ENCODE measurements at places on chromosomes 4 and X. TPM values are rescaled to one million over a fixed set of nuclear protein-coding genes. Genes with fewer than 3 reads are reported as not detected.

- DNase-seq: no peak
- no peak overlapping the region for H3K27ac ChIP-seq
- no peaks in the 10 kb centered on the region for H3K27me3 ChIP-seq
- H3K36me3 ChIP-seq: no peaks in the 10 kb centered on the region
- no peaks in the 10 kb centered on the region for H3K4me1 ChIP-seq
Observed at GRCh38 chrX:132483488-132483887, 5.3 kb downstream of the MBNL3 start.

- no peak overlapping the region for H3K4me3 ChIP-seq
- no peaks in the 10 kb centered on the region for H3K4me1 ChIP-seq
- DNase-seq: no peak
- H3K36me3 ChIP-seq: no peaks in the 10 kb centered on the region
- no peaks in the 10 kb centered on the region for H3K27me3 ChIP-seq
- H3K27ac ChIP-seq: no peak overlapping the region
Observed at GRCh38 chr4:173801876-173802661, 272.0 kb upstream of the HAND2 start.

DNA sequence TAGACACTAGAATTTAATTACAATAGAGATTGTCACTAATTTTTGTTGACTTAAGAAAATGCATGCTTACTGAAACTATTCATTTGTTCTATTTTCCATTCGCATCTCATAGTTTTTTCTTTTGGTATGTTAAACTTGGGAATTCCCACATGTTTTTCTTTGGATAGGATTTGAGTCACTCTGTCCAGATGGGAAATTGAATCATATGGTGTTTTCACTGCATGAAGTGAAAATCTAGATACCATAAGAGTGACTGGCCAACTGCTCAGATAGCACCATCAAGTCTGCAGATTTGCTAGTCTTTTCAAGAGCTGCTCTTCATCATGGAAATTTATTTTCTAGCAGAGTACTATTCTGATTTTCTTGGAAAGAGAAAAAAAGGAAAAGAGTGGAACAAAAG, 172.6 kb downstream of the FAM47B start:
- no peaks in the 10 kb centered on the region for H3K27me3 ChIP-seq
- H3K4me3 ChIP-seq: no peak overlapping the region
- H3K27ac ChIP-seq: no peak overlapping the region
- DNase-seq: no peak

GRCh38 chr4:166700592-166700991, 533.7 kb downstream of the SPOCK3 start:
- H3K36me3 ChIP-seq: no peaks in the 10 kb centered on the region
- H3K27ac ChIP-seq: no peak overlapping the region
- no peaks in the 10 kb centered on the region for H3K4me1 ChIP-seq

DNA sequence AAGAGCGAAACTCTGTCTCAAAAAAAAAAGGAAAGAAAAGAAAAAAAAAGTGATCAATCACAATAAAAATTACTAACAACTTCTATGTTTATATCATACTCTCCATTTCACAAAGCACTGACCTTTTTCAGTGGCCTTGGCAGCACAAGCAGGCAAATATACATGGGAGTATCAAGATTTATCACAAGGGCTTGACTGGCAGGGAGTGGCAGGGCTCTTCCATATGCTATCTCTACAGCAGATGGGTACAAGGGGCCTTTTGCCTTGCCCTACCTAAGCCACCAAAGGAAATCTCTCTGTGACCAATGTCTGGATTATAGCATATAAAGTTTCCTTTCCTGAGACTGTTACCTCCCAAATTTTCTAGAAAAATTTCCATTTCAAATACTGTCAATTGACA, 24.4 kb downstream of the TSPAN5 start:
- DNase-seq: no peak
- no peaks in the 10 kb centered on the region for H3K4me1 ChIP-seq
- no peaks in the 10 kb centered on the region for H3K27me3 ChIP-seq
- no peak overlapping the region for H3K27ac ChIP-seq
- no peaks in the 10 kb centered on the region for H3K36me3 ChIP-seq
- no peak overlapping the region for H3K4me3 ChIP-seq

GRCh38 chr4:37799941-37800554, 26.4 kb upstream of the PGM2 start:
- H3K27me3 ChIP-seq: no peaks in the 10 kb centered on the region

- peaks cover 39% of the 10 kb centered on the region for H3K4me1 ChIP-seq
- no peak overlapping the region for H3K27ac ChIP-seq
- no peak for DNase-seq
- H3K27me3 ChIP-seq: no peaks in the 10 kb centered on the region
- no peak overlapping the region for H3K4me3 ChIP-seq
Observed at GRCh38 chr4:75722417-75722816, 2.0 kb upstream of the USO1 start.

DNA sequence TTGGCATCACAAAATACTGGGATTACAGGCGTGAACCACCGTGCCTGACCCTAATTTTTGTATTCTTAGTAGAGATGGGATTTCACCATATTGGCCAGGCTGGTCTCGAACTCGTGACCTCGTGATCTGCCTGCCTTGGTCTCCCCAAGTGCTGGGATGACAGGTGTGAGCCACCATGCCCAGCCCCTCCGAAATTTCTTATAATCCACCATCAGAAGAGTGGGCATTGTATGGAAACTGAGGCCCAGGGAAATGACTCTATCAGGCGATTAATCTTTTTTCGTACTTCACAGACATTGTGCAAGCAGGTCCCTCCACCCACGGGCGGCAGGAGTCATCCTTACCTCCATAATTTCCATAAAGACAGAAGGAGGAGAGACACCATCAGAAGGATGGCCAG, 16.0 kb downstream of the CRLF2 start:
- H3K27ac ChIP-seq: no peak overlapping the region
- H3K4me1 ChIP-seq: no peaks in the 10 kb centered on the region
- no peak for DNase-seq

- no peak overlapping the region for H3K27ac ChIP-seq
- DNase-seq: no peak
- no peak overlapping the region for H3K4me3 ChIP-seq
- H3K4me1 ChIP-seq: no peaks in the 10 kb centered on the region
Observed at GRCh38 chr4:78484574-78484973, 67.0 kb upstream of the ANXA3 start.

GRCh38 chr4:102847687-102848086, 20.3 kb upstream of the UBE2D3 start:
- DNase-seq: no peak
- H3K27me3 ChIP-seq: no peaks in the 10 kb centered on the region
- no peaks in the 10 kb centered on the region for H3K4me1 ChIP-seq
- H3K36me3 ChIP-seq: no peaks in the 10 kb centered on the region

DNA sequence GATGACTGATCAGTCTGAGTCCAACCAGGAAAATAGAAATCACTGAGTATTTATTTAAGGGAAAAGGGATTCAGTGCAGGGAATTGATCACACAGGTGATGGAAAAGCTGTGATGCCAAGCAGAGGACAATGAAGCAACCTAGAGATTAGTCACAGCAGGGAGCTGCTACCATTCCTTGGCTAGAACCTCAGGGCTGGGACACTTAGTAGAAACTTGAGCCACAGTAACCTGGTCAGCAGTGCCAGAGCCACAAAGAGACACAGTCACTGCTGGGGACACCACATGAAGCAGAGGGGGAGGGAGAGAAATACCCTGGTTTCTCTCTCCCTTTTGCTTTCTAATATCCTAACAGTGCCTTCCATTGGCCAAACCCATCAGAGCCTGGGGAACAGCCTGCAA, 38.7 kb downstream of the RTL9 start:
- H3K27ac ChIP-seq: no peak overlapping the region
- H3K4me1 ChIP-seq: no peaks in the 10 kb centered on the region
- H3K4me3 ChIP-seq: no peak overlapping the region

DNA sequence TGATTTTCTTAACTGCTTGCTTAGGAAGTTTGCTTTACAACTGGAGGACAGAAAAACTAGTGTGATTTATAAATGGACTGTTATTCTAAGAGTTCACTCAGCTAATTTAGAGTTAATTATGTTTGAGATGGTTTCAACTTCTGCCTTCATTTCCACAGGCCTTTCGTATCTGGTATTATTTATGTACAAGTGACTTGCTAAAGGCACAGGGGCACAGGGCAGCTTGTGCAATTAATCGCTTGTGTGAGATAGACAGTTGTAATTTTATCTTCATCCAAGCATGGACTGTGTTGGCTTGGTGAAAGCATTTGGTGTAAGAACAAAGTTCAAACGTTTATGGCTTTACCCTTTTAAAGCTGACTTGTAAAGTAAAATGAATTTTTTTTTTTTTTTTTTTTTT, 38.3 kb downstream of the GPAT3 start:
- no peaks in the 10 kb centered on the region for H3K27me3 ChIP-seq
- peaks cover 18% of the 10 kb centered on the region for H3K4me1 ChIP-seq
- H3K4me3 ChIP-seq: no peak overlapping the region
- DNase-seq: no peak

DNA sequence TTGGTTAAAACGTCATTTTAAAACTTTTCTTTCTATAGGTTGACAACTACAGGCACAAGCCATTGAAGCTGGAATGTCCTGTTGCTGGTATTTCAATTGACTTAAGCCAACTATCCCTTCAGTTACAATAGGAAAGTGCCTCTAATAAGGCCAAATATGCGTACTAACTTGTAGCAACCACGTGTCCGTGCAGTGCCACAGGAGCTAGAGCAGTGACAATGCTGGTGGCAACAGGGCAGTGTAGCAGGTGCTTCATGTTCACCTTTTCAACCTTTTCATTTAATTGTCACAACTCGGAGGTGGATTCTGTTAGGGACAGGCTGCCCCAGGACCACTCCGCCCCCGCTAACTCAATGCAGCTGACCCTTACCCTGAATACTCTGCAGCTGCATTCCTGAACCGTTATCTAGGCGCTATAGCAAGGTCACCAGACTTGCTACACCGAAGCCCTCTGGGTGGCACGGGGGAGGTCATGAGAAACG, 37.7 kb downstream of the ERVMER34-1 start:
- peaks cover 7% of the 10 kb centered on the region for H3K4me1 ChIP-seq
- H3K36me3 ChIP-seq: no peaks in the 10 kb centered on the region
- peak overlapping the region; percentile 93 for H3K27ac ChIP-seq
- H3K27me3 ChIP-seq: no peaks in the 10 kb centered on the region

GRCh38 chr4:188195389-188195985, 56.2 kb downstream of the TRIML1 start:
- DNase-seq: no peak
- no peaks in the 10 kb centered on the region for H3K36me3 ChIP-seq
- H3K4me1 ChIP-seq: no peaks in the 10 kb centered on the region
- H3K4me3 ChIP-seq: no peak overlapping the region
- H3K27ac ChIP-seq: no peak overlapping the region

DNA sequence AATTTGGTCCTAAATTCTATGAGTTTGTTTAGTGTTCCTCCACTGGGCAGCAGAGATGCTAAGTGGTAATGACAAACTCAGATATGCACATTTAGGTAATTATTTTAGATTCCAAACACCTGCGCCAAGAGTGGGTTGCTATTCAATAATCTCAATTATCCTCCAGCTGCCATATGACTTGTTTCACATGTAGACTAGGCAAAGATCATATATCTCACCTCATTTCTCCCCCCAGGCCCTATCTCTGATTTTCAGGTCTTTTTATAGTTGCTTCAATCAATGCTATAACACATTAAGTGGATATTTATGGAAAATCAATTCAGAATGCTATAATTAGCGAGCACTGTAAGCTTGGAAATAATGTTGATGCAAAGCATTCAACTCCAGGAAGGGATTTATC, 217.6 kb downstream of the KCTD8 start:
- no peak for DNase-seq
- H3K27ac ChIP-seq: no peak overlapping the region
- H3K27me3 ChIP-seq: no peaks in the 10 kb centered on the region
- H3K36me3 ChIP-seq: no peaks in the 10 kb centered on the region

- peaks cover 3% of the 10 kb centered on the region for H3K4me1 ChIP-seq
- peaks cover 90% of the 10 kb centered on the region for H3K27me3 ChIP-seq
- peak overlapping the region; percentile 58 for H3K4me3 ChIP-seq
- H3K27ac ChIP-seq: no peak overlapping the region
Observed at GRCh38 chr4:78059524-78059889, 2.4 kb downstream of the FRAS1 start.

DNA sequence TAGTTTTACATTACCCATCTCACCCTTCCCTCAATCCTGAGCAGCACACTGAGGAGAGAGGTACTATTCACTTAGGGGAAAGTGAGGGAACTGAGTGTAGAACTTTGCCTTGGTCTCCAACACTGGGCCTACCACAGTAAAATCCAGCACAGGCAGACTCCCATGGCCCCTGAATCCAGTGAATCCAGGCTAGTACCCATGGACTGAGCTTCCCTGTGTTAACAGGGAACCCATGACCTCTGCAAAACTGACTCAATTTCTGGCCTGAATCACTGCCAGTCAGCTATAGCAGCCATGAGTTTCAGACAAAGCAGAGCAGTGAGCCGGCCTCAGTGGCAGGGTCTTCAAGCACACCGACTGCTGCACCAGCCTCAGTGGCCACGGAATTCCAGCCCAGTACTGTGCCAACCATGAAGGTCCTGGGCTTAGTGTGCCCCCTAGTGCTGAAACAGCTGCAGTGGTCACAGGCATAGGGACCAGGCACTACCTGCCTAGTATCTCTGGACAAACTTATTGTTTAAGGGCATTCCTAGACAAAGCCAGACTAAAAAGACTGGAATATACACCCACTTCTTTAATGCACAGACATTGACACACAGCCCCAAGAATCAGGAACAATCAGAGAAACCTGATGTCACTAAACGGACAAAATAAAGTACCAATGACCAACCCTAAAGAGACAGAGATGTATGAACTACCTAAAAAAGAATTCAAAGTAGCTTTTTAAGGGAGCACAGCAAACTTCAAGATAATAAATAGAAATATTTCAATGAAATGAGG, 127.4 kb upstream of the RPL34 start:
- H3K27ac ChIP-seq: no peak overlapping the region
- no peaks in the 10 kb centered on the region for H3K27me3 ChIP-seq
- H3K4me3 ChIP-seq: no peak overlapping the region
- DNase-seq: no peak

Gene STAP1
- total RNA-seq: 0.47 TPM

Gene LRIT3
- 0.12 TPM for total RNA-seq

Gene EXOC1
- total RNA-seq: 31.0 TPM

Gene H2BW2
- not detected for total RNA-seq

Gene RCHY1
- 28.3 TPM for total RNA-seq

Measured in left lung (tissue), 14 donors.